ENCODE measurements at places on chromosomes 12 and 14.

DNA sequence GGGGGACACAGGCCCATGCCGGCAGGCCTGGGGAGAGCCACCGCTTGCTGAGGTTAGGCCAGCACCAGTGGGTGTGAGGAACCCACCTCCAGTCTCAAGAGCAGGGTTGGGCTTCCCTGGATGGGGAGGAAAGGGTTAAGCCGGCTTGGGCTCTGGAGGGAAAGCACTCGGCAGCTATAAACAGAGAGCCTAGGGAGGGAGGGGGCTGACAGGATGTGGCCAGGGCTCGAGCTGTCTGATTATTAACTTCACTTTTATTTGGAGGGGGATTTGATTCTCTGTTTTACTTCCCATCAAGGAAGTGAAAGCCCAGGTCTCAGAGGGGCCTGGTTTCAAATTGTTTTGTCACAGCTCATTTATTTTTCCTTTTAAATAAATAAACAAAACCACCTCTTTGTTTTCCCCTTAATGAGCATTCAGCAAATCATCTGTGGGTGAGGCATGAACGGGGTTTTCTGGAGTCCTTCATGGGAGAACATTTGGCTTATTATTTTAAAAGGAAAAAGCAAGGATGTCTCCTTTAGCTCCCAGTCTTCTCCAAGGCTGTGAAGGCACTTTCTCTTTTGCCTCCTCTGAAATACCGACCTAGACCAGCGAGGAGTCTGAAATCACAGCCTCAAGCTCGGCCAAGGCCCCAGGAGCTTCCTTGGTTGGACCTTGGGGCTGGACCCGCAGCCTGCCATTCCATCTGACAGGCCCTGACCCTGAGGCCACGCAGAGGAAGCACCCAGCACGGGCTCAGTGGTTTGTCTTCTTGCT is 21.9 kb upstream of the ZFP36L1 start:
- DNase-seq: no peak

DNA sequence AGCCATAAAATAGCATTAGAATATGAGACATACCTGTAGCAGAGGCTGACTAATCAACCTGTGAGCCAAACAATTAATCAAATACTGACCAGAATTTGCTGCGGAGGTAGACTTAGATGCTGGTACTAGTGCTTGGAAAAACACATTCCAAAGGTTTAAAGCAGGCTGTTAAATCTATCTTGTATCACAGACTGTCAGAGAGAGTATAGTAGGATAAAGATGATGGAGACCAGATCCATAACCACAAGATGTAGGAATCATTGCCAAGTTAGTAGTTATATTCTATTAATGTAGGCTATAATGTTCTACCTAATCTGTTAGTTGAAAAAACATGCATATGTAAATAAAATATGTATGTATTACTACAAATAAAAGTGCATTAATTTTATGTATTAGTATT is 726.2 kb downstream of the SLC6A15 start:
- DNase-seq: no peak

GRCh38 chr12:110948041-110948440 is 27.7 kb upstream of the MYL2 start:
- DNase-seq: no peak

- no peak for DNase-seq
These were observed 206.4 kb upstream of the GZMB start for GRCh38 chr14:24840204-24840893.

- no peak for DNase-seq
These were observed 31.7 kb downstream of the MARK3 start for GRCh38 chr14:103416916-103417315.

- DNase-seq: no peak
These were observed at the start of gene INHBE for GRCh38 chr12:57454566-57455373. INHBE (plus strand) TSS chr12:57455307; CDS start chr12:57455537, 230 bp downstream.

DNA sequence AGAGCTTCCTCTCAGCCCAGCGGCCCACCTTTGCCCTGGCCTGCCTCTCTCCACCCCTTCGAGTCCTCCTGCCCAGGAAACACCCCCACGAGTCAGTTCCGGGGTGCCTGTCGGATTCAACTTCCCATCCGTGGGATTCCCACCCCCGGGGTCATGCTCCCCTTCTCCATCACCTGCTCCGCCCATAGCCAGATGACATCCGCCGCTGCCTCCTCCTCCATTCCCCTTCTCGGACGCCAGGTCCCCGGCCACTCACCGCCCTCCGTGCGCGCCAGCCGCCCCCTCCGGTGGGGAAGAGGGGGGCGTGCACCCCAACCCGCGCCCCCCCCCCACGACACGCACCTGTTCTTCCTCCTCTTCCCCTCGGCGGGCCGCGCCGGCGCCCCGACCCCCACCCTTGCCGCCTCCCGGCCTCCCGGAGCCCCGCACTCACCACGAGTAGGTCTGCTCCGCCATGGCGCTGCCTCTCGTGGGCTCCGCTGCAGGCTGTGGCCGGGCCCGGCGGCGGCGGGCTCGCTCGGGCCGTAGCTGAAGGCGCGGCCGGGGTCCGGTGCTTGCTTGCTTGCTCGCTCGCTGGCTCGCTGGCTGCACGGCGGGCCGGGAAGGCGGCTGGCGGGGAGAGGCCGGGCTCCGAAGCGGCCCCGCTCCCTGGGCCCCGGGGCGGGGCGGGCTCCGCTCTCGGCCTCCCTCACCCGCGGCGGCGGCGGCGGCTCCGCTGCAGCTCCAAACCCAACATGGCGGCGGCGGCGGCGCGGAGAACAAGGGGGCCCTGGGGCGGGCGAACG is 554 bp downstream of the SPPL3 start:
- DNase-seq: no peak

Measured in cerebellar nuclear complex (tissue), 1 donor.